Hypothalamus (tissue), 51 donors: ENCODE measurements at places on chromosomes 7 and 10.

- DNase-seq: no peak
Measured at GRCh38 chr10:121217331-121217730, 366.2 kb downstream of the WDR11 start.

DNA sequence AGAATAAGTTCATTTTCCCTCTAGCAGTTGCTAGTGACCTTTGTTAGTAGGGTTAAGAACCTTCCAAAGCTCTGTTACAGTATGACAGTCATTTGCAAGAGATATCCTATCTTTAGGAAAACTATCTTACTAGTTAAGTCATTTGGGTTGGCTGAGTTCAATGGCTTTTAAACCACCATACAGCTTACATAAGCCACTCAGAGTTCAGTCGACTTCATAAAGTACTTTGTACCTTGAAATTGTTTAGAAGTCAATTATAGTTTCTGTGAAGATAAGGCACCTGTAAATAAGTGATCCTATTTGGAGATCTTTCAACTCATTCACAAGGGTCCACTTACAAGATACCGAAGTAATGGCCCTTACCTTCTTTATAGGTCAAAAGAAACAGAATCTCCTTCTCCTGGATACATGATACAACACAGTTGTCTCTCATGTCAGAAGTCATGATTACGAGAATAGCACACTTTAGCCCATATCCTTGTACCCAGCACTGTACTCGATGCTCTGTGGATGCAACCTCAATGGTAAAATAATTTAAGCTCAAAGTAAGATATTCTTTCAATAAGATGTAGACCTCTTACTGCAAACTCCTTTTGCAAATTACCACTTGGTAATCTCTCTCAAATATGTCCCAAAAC is 11.9 kb upstream of the ABCC2 start:
- DNase-seq: no peak

- DNase-seq: no peak
Measured at GRCh38 chr7:129824291-129825208, 128.2 kb downstream of the UBE2H start.

DNA sequence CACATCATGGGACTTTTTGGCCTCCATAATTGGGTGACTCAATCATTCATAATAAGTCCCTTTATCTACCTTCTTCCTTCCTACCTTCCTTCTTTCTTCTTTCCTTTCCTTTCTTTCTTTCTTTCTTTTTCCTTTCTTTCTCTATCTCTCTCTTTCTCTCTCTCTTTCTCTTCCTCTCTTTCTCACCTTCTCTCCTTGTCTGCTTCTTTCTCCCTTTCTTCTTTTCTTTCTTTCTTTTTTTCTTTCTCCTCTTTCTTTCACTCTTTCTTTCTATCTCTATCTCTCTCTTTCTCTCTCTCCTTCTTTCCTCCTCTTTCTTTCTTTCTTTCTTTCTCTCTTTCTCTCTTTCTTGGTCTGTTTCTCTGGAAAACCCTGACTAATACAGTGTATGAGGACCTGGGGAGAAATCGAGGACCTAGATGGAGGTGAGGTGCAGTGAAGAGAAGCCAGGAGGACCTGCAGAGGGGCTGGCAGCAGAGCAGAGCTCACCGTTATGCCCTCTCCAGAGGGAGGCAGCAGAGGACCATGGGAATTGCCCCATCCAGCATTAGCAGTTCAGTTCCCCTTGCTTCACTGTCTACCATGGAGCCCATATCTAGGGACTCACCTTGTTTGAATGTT is 52.7 kb upstream of the BTRC start:
- no peak for DNase-seq

GRCh38 chr7:55569797-55570196 is 2.5 kb downstream of the VOPP1 start:
- no peak for DNase-seq

DNA sequence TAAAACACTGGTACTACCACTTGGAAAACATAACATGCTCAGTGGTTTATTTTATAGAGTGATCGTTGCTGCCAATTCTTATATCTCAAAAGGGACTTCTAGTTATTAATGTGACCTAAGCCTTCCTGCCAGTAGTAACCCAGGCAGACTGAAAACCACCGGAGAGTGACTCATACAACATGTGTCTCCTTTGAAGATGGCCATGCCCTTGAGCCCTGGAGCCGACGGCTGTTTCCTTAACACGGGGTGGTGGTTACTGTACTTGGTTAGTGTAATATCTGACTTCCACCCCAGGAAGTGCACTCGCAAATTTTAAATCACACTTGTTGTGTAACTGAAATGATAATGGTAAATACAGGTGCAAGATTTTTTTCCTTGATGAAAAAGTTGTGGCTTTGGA is 30.5 kb downstream of the JAKMIP3 start:
- no peak for DNase-seq

DNA sequence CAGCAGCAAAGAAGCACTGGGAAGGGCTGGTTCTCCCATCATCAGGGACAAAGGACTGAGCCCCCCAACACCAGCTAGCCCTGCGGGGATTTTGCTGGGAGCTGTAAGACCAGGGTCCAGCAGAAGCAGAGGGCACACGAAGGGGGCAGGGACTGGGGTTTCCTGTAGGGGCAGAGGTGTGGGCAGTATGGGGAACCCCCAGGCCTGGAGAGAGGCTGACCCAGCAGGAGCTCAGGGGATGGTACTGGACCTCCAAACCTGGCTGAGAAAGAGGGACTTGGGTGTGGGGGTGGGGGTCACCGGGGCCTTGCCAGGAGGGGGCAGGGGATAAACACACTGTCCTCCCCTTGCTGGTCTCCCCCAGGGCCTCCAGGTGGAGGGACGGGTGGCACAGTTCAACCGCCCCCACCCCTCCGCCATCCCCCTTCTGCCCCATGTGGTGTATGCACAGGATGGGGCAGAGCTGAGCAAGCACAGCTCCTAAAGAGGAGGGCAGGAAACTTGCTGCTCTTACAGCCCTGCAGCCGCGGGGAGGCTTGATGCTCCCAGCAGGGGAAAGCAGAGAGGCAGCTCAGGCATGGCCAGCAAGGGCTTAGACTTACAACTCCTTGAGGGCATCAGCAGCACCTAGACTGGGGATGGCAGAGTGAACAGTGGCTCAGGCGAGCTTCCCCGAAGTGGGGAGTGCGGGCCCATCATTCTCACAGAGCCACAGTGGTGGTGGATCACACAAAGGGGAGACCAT is 12.4 kb upstream of the RET start:
- no peak for DNase-seq

- DNase-seq: no peak
Measured at GRCh38 chr10:1348773-1349050, 292.5 kb downstream of the WDR37 start.

DNA sequence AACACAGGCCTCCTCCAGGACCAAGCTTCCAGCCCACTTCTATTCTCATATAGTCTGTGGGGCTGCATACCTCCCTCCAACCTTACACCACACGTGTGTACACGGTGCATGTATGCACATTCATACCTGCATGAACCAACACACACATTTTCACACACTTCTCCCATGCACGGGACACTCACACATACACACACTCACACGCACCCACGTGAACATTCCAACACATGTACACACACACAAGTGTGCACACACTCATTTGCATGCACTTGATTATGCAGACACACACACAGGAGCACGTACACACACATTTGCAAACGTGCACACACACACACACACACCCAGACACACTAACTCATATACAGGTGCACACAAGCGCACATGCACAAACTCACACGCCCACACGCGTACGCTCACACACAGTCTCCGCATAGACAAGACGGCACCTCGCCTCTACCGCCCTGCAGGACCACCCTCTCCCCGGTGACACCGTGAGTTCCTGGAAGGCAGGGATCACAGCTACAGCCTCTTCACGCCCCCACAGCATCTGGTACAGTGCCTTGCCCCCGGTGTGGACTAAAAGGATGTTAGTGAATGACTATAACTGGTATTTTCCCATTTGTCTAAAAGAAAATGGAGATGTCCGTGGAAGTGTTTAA is 263.8 kb downstream of the PTPRN2 start:
- no peak for DNase-seq

- no peak for DNase-seq
Measured at GRCh38 chr7:92680442-92680841, 90.3 kb upstream of the FAM133B start.

- DNase-seq: no peak
Measured at GRCh38 chr10:48366261-48366660, 59.8 kb downstream of the MAPK8 start.
